ENCODE measurements at places on chromosomes 13 and 19.
A peak's percentile ranks its signal among the peaks of the same experiment; 100 is the strongest.

DNA sequence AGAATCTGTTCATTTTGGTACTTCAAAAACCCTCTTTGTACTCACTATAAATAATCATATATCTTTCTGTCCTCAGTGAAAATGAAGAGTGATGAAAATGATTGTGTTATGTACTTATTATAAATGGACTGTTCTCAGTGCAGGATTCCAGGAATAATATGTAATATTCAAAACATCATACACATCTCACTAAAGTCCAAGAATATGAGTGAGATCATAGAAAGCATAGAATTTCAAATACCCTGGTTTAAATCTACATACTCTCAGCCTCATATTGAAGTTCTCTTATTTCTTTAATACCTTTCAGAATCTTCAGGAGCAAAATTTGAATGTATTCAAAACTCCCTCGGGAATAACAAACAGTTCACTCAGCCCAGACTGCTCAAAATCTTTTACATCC is 868.0 kb downstream of the SLITRK6 start:
- DNase-seq: no peak

GRCh38 chr19:35330475-35330874 is 1.5 kb downstream of the CD22 start:
- DNase-seq: no peak

DNA sequence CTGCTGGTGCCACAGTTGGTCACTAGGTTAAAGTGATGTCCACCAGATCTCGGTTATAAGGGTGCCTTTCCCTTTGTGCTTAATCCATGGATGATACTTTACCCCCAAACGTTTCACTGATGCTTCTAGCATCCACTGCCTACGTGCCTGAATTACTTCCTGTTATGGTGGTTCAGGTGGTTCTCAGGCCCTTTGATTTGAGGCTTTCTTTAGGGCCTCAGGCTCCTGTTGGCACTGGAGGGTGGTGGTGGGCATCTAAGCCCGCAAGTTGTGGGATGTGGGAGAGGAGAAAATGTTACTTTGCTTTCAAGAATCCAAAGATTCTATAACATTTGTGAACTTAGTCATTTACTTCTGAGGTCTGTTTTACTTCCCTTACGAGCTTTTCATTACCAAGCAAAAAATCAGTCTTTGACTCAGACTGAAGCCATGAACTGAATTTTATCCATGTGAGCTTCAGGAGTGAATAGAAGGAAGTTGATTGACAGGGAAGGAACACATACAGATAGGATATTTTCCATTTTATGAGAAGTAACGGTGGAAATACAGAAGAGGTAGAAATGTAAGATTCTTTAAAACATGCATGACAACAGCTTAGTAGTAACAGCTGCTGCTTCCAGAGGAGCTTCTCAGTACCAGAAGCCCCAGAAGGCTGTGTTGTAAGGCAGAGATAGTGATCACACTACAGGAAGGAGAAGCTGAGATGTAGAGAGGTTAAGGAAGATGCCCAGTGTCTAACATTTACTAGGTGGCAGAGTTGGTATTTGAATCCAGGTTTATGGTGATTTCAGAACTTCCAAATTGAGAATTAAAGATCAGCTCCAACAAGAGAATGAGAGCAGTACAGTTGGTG is 65.0 kb downstream of the ARHGEF7 start:
- no peak for DNase-seq

GRCh38 chr19:6706633-6706958 is 13.9 kb downstream of the C3 start:
- no peak for DNase-seq

DNA sequence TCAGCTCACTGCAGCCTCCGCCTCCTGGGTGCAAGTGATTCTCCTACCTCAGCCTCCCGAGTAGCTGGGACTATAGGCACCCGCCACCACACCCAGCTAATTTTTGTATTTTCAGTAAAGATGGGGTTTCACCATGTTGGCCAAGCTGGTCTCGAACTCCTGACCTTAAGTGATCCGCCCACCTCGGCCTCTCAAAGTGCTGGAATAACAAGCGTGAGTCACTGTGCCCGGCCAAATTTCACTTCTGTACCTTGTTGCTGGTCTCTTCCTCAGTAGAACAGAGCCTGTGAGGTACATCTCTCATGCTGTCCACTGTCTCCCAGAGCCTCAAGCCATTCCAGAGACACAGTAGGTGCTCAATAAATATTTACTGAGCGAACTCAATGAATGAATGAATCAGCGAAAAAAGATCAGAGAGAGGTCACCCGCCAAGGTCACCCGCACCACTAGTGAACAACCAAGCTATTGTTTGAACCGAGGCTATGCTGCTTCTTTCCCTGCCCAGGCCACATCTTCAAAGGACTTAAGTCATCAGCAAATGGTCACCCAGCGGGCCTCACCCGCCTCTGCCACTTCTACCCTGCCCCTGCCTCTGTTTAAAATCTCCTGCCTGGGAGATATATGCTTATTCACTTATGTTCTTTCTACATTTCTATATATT is 9.3 kb downstream of the TMEM143 start:
- DNase-seq: no peak

DNA sequence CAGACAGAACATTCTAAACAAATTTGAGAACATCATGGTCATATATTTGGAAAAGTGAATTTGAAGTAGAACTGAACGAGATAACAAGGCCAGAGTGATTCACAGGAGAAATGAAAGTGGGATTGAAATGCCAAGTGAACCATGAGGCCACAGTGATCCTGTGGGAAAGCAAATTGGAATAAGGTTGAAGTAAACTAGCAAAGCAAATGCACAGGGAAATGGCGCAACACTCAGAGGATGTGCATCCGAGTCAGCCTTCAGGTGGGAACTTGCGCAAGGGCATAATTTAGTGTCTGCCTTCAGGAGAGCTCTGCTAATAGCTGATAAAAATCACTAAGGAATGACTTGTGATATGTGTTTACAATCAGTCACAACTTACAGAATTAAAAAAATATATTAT is 696.6 kb downstream of the LIG4 start:
- no peak for DNase-seq

- no peak for DNase-seq
These were observed 54.8 kb downstream of the FRY start for GRCh38 chr13:32086366-32086765.

DNA sequence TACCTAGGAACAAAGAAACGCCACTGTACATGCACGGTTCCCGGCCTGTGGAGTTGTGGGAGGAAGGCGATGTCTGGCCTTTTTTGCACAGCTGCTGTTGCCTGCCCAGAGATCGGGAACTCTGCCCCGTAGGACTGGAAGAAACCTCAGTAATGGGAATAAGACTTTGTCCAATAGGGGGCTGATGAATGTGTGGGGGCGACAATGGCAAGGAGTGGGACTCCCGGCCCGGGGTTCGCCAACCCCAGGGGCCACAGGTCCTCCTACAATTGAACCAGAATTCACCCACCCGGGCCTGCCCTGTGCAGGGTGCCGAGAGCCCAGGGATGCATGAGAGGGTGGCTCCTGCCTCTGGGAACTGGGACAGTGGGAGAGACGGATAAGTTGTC is 2.0 kb upstream of the CEBPA start:
- DNase-seq: no peak

DNA sequence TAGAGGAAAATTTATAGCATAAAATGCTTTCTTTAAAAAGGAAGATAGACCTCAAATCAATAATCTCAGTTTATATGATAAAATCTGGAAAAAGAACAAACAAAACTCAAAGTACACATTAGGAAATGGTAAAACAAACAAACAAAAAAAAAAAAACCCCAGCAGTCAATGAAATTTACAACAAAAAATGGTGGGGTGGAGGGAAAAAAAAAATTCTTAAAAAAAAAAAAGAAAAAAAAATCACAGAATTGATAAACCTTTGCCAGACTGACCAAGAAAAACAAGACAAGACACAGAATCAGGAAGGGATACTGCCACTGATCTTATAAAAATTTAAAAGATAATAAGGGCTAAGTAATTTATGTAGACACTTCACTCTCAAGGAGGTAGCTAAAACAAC is 11.2 kb downstream of the TUBGCP3 start:
- no peak for DNase-seq

- DNase-seq: peak; percentile 40
These were observed 546 bp downstream of the UBXN6 start for GRCh38 chr19:4456843-4457653.

- DNase-seq: no peak
These were observed 4.3 kb upstream of the PDE4A start for GRCh38 chr19:10416083-10416379.

GRCh38 chr19:6732803-6733337 is 4.5 kb downstream of the GPR108 start:
- DNase-seq: no peak

DNA sequence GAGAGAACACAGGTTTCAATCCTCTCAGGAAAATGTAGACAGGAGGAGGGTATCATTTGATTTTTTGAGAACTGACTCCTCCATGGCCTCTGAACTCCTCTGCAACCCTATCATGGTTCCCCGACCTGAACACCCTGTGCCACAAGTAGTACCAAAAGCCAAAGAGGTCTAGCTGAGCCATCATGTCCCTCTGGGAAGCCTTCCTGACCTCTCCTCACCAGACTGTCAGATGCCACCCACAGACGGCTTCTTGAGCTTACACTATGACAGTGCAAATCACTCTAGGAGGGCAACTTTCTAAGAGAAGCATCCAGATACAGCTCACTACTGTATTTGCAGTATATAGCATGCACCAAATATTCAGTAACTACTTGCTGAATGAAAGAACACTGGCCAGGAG is 3.7 kb downstream of the HNRNPL start:
- DNase-seq: no peak

DNA sequence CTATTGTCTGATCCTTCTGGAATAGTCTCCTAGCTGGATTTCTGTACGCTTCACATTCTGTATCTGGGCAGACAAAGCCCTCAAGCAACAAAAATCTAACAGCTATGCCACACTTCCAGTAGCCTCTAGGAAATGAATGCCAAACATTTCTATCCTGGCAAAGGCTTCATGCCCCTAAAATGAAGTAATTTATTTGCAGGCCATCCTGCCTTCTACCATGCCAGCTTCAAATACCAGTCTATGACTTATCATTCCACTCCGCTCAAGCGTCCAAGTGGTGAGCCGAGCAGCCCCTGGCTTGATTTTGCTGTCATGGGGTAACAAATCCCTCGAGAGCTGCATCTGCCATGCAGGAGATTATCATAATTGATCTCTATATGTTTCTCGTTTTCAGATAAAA is 86.9 kb downstream of the LHFPL6 start:
- no peak for DNase-seq

DNA sequence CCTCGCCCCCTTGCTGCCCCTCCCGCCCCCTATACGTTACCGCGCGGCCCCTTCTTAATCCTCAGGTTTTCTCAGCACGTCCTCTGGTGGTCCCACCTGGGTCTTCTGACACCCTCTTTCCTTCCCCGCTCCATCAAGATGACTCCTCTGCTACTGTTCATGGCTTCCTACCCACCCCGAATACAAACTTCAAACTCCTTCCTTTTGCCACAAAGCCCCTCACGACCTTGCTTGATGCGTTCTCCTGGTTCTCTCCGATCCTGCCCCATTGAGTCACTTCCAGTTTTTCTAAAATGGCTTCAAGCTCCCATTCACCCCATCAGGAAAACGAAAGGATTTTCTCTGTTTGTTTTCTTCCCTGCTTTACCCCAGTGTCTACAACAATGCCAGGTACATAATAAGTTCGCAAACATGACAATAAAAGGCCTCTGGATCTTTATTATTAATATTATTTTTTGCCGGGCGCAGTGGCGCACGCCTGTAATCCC is 734 bp upstream of the SERTAD3 start:
- DNase-seq: no peak

DNA sequence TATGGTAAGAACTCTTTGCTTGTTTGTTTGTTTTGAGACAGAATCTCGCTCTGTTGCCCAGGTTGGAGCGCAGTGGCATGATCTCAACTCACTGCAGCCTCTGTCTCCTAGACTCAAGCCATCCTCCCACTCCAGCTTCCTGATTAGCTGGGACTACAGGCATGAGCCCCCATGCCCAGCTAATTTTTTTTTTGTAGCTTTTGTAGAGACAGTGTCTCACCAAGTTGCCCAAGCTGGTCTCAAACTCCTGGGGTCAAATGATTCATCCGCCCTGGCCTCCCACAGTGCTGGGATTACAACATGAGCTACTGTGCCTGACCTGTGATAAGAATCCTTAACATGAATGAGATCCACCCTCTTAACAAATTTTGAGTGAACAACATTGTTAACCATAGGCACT is 183.9 kb upstream of the TSHZ3 start:
- DNase-seq: no peak

DNA sequence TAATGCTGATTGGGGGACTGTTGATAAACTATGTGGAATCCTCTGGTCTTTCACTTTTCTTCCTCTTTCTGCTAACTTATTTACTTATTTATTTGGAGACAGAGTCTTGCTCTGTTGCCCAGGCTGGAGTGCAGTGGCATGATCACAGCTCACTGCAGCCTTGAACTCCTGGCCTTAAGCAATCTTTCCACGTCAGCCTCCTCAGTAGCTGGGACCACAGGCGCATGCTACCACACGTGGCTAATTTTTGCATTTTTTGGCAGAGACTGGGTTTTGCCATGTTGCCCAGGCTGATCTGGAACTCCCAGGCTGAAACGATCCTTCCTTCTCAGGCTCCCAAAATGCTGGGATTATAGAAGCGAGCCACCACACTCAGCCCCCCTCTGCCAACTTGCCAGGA is 77.5 kb downstream of the ELF1 start:
- DNase-seq: no peak

- no peak for DNase-seq
These were observed 88.2 kb downstream of the KCTD12 start for GRCh38 chr13:76798037-76798436.

GRCh38 chr13:41054919-41055619 is 6.2 kb upstream of the WBP4 start:
- DNase-seq: no peak

DNA sequence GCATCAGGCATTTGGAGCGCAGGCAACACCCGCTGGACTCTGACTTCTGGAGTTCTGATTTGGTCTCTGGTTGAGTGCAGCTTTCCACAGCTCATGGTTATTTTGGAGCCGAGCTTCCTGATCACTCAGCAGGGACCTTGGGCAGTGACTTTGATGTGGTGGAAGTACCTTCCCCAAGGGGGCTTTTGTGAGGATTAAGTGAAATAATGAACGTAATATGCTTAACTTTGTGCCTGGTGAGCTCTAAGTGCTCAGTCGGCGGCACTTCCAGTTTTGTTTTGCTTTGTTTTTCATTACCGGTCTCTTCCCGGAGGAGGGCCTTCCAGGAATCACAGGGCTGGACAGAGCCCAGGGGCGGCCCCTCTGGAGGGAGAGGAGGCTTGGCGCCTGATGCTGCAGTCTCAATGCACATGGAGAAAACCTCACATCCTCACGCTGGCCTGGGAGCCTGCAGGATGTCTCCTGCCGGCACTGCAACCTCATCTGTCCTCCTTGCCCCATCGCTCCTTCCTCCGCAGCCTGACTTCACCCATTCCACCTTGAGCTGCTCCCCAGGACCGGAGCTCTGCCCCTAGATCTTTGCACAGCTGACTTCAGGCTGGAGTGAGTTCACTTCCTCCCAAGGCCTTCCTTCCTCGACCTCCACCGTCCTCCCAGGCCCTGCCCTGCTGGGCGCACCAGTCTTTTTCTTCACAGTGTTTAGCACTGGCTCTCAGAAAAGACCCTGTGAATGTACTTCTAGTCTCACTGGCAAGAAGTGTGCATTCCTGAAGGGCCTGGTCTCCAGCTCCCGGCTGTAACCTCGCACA is 1.5 kb downstream of the PLEKHF1 start:
- DNase-seq: no peak
